ENCODE measurements at places on chromosomes 11 and 22.

- DNase-seq, result no peak
Observed at GRCh38 chr11:70799386-70799785, 401.1 kb downstream of the CTTN start.

GRCh38 chr11:107744736-107745135 lies 32.9 kb upstream of the SLN start:
- no peak for DNase-seq

DNA sequence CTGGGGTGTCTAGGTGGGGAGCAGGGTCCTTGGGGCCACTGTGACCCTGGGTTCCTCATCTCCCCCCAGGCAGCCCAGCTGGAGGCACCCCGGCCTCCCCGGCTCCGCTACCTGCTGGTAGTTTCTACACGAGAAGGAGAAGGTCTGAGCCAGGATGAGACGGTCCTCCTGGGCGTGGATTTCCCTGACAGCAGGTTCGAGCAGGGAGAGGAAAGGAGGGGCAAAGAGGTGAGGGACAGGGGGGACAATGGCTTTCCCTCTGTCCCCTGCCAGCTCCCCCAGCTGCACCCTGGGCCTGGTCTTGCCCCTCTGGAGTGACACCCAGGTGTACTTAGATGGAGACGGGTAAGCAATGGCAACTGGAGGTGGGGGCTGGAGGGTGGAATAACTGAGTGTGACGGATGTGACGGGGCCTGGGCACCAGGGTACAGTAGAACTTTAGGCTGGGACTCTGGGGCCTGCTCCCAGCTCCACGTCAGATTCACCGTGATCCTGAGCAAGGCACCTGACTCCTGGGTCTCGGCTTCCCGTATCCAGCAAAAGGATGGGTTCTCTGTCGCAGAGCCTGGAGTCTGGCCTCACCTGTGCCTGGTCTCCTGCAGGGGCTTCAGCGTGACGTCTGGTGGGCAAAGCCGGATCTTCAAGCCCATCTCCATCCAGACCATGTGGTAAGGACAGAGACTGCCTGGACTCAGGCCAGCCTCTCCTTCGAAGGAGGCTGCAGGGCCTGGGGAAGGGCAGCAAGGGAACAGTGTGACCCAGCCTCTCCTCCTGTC lies 3.6 kb downstream of the SSH3 start:
- DNase-seq, result no peak

DNA sequence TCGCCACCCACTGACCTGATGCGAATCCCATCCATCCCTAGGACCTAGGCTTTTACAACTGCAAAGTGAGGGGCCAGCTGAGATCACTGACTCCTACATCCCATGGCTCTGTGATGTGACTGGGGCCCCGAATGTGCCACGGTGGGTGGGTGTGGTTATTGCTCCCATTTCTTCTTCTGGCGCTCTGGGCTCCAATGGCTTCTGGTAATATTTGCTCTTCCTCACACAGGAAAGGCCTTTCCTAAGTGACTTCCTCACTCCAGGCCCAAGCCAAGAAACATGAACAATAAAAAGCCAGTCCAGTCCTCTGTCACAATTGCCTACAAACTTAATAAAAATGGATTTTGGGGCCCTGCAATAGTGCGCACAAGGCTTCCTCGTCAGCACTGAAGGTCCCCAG lies 78.1 kb downstream of the GALNT18 start:
- no peak for DNase-seq

- no peak for DNase-seq
Observed at GRCh38 chr11:113736323-113736722, 30.2 kb upstream of the TMPRSS5 start.

DNA sequence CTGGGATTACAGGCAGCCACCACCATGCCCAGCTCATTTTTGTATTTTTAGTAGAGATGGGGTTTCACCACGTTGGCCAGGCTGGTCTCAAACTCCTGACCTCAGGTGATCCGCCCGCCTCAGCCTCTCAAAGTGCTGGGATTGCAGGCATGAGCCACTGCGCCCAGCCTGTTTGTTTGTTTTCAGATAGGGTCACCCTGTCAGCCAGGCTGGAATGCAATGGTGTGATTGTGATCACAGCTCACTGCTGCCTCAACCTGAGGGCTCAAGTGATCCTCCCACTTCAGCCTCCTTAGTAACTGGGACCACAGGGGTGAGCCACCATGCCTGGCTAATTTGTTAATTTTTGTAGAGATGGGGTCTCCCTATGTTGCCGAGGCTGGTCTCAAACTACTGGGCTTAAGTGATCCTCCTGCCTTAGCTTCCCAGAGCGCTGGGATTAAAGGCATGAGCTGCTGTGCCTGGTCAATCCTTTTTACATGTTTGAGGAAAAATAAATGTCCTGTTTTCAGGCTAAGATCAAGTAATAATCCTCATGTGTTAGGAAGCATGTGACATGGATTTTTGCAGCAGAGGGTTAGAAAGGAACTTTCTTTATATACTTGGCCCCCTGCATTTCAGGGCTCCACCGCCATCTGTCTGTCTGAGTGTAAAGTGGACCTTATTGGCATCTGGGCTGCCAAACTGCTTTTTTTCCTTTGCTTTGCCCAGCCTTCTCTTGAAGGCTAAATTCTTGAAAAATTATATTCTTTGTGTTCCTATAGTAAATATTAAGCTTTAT lies 4.8 kb upstream of the SLC3A2 start:
- DNase-seq, result no peak

DNA sequence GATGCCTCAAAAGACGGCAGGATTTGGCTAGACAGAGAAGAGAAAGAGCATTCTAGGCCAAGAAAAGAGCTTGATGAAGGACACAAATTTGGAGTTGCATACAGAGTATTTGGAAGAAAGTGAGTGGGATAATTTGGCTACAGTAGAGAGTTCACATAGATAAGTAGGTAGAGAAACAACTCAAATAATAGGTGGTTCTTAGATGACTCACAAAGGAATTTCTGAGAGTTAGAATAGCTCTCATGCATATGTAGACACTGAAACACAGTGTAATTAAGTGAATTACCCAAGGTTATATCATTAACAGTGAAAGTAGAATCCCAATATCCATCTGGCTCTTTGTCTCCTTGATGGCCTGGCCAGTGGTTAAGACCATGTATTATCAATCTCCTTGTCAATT lies 228.6 kb upstream of the DDI1 start:
- DNase-seq, result no peak

GRCh38 chr11:122754553-122755322 lies 83.6 kb upstream of the CRTAM start:
- no peak for DNase-seq

DNA sequence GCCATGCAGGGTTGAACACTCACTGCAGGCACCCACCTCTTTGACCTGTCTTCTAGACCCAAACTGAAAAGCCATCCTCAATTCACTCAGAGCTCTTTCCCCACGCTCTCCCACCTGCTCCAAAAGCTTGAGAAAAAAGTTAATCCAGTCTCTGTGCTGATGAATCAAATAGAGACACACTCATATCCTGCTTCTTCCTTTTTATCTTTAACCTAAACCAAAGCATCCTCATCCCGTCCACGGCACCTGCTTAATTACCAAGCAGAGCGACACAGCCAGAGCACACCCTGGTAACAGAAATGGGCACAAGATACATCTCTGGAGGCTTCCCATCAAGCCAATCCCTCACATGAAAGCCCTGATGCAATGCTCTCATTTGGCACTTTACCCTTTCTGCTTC lies 102.6 kb downstream of the PLEKHA7 start:
- DNase-seq, result no peak

- DNase-seq, result no peak
Observed at GRCh38 chr22:29780748-29781676, 13.8 kb downstream of the UQCR10 start.

GRCh38 chr11:70464509-70465361 lies 66.4 kb downstream of the CTTN start:
- no peak for DNase-seq

GRCh38 chr11:4539603-4540219 lies 5.3 kb upstream of the OR52M1 start:
- peak; percentile 5 for DNase-seq

DNA sequence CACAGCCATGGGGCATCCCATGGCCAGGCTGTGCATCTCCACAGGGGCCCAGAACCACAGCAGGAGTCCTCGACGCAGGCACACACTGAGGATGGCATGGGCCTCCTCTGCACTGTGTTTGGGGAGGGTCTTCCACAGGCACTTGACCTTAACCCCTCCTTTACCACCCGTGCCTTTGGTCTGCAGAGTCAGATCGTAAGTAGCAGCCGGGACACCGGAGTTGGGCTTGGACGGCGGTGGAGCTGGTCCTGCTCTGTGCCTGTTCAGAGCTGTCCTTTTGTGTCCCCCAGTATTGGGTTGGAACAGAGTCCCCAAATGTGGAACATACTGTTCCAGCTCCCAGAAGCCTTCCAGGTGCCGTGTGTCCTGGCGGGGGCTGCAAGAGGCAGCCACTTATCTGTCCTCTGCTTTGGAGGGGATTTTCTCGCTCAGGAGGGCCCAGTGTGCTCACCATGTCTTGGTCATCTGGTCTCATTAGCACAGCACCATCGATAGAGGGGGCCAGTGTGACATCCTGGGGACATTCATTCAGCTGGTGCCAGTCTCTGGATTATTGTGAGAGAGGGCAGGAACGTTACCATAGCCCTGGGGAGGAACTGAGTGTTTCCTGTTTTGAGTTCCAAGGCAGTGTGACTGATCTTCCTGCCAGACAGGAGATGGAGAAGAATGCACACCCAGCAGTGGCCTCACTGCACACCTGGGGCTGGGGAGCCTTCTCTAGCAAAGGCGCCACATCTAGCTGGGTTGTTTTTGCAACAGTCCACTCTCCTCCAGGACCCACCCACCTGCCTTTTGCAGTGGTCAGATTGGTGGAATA lies 12.4 kb downstream of the CRELD2 start:
- no peak for DNase-seq

DNA sequence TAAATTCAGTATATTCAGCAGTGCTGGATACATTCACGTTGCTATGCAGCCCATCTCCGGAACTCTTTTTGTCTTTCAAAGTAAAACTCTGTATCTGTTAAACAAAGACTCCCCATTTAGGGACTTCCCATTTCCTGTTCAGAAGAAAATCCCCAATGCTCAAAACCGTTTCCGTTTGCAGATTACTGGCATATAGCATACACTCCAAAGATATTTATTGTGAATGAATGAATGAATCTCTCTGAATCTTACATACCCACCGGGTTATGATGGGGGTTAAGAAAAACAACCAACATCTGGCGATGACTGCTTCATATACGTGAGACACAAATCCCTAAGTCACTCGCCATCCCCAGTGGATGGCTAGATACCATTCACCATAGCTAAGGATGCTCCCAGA lies 1.6 kb downstream of the THY1 start:
- DNase-seq, result no peak

- no peak for DNase-seq
Observed at GRCh38 chr11:8040261-8040920, 40.6 kb upstream of the TUB start.

GRCh38 chr22:35544189-35544588 lies 3.6 kb downstream of the RASD2 start:
- no peak for DNase-seq

DNA sequence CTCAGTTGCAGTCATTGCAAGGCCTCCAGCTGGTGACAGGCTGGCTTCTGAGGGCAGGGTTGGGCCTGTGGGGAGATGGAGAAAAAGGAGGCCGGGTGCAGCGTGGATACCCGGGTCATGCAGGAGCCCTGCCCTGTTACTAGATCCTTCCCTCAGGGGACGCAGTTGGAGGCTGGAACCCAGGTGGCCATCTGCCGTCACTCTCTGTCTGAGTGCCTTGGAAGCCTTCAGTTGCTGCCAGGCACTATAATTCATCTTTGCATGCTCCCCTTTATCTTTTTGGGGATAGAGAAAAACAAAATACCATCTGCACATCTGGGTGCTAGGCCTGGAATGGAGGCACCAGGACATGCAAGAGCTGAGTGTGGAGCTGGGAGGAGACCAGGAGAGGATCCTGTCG lies 82.7 kb downstream of the TP53I11 start:
- DNase-seq, result no peak

GRCh38 chr11:16167706-16168487 lies 188.4 kb downstream of the SOX6 start:
- no peak for DNase-seq

DNA sequence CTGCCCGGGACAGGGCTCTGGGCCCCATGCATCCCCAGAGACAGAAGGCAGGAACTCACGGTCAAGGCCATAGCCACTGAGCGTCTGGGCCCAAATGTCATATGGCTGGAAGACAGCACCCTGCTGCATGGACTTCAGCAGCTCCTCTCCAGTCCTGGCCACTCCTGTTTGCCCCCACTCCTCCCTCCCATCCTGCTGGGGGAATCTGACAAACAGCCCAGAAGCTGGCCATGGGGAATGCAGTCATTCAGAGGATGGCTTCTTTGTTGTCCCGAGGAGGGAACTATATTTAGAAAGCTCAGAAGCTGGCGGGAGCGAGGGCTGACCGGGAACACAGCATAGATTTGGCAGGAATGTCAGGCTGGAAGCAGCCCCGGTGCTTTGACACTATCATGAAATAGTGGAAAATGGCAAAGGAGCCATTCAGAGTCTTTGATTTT lies 35.0 kb downstream of the DKK3 start:
- no peak for DNase-seq

DNA sequence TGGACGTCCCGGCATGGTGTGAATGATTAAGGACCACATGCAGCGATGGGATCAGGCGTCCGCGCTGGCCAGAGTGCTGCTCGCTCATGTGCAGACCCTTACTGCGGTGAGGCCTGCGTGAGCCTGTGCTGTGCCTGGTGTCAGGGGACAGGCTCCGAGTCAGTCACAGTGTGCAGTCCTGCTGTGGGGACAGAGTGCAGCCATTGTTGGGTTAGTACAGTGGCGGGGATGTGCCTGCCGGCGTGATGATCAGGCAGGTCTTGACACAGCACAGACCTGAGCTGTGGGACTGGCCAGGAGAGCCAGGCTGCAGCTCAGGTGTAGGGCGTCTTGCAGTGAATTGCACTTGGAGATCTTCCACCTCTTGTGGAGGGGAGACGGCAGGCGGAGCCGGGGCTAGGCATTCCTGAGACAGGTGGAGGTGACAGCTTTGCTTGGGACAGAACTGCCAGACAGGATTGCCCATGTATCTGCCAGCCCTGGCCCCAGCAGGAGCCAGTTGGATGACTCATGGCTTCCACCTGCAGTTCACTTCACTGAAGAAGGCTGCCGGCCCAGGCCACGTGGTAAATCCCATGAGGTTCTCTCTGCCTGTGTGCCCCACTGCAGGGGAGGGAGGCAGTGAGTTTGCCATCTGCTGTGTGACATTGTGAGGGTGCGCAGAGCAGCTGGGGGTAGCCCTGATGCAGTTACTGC lies 17.3 kb downstream of the TRMU start:
- DNase-seq, result no peak

- DNase-seq, result no peak
Observed at GRCh38 chr11:79226126-79226525, 214.7 kb downstream of the TENM4 start.

- DNase-seq, result no peak
Observed at GRCh38 chr11:75561426-75562047, 516 bp upstream of the SERPINH1 start.

Data from GM18507 (cell line).